ENCODE measurements at places on chromosomes 1 and 21.

- no peak for DNase-seq
These were observed 76.4 kb upstream of the DNAH14 start for GRCh38 chr1:224852901-224853568.

GRCh38 chr1:199875856-199876255, 151.7 kb upstream of the NR5A2 start:
- no peak for DNase-seq

- no peak for DNase-seq
These were observed 16.2 kb upstream of the TSNAX start for GRCh38 chr1:231512147-231512698.

DNA sequence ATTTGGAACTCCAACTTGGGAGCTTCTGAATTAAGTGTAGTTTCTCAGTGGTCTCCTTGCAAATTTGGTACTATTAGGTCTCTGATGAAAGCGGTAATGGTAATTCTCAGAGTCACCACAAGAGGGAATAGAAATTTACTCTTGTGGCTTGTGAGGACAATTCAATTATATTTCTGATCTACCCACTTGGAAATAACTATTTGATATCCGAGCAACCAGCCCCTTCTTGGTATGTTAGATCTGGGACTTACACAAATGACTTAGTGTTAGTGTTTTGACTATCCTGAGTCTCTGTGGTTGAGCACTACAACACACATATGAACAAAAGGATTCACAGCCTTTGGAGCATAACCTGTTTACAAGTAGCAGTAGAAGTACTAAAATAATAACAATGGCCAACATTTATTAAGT, 68.1 kb downstream of the RPS6KA1 start:
- DNase-seq: no peak

GRCh38 chr1:239816081-239816782, 275.5 kb upstream of the FMN2 start:
- DNase-seq: no peak

GRCh38 chr1:25875856-25876692, 566 bp upstream of the PAQR7 start:
- no peak for DNase-seq

DNA sequence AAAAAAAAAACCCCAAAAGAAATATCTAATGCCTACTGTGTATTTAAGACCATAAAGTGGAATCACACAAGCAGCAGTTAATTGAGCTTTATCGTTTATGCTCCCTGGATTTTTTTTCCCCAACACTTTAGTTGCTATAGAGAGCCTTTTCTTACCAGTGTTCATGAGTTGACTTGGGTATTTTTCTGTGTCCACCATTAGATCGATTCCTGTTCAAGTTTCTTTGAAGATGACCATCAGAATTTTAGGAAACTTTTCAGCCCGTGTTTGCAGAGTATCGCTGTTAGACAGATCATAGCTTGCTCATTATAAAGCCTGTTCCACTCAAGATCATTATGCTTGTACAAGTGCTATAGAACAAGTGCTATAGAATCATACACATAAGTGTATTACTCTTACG, 1.5 kb downstream of the RALGPS2 start:
- DNase-seq: no peak

GRCh38 chr1:183896466-183897048, 91.6 kb downstream of the RGL1 start:
- DNase-seq: no peak

DNA sequence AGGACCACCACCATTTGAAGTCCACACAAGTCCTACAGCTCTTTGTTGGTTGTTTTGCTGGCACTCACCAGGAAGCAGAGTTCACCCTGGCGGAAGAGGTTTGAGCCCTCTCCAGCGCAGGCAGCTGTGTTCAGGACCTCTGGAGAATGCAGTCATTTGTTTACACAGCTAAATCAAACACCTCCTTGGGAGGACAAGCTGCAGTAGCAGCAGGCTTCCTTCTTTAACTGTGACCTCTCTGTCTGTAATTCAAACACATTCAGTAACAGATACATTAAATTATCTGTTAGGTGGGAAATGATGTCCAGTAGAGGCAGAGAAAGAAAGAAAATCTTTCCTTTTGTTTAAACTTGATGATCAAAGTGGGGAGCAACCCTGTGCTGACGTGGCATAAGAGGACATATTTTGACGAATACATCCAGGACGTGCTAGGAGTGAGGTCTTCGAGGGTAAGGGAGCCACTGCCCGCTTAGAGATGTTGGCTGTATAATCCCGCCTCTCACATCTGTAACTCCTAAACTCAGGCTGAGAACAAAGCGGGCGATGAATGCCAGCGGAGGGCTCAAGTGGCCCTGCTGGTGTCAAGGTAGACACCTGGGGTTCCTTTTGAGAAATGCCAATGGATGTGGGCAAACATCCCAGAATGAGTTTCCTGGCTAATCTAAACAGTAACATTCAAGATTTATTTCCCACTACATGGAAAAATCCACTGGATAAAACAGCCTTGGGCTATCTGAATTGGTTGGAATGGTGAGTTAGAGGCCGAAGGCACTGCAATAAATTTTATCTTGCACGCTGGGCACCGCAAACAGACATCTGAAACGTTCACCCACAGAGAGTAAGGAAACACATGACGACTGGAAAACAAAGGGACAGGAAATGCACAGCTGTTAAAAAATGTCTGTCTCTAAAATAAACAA, 51.7 kb downstream of the ABCA4 start:
- DNase-seq: no peak

DNA sequence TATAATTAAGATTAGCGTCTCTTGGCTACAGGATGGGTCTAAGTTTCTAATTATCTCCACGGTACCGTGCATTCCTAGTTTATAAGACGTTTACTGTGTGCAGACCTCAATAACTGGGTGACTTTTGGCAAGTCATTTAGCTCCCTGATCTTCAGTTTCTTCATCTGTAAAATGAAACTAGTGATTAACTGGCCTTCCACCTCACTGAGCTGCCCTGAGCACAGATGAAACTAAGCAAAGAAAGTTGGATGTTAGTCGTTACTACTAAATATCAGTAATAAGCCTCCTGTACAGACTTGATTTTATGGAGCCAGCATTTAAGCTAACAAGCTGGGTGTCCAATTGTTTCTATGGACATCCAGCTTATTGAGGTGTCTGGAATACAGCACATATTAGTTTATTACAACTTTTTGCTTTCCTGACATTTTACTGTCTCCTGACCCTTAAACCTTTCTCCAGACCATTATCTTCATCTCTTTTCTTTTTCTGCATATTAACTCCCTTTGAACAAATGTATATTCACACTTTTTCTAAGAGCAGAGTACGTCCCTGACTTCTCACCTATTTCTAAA, 1.1 kb downstream of the CR2 start:
- DNase-seq: no peak

- DNase-seq: no peak
These were observed 608.5 kb upstream of the USP24 start for GRCh38 chr1:55823541-55824250.

DNA sequence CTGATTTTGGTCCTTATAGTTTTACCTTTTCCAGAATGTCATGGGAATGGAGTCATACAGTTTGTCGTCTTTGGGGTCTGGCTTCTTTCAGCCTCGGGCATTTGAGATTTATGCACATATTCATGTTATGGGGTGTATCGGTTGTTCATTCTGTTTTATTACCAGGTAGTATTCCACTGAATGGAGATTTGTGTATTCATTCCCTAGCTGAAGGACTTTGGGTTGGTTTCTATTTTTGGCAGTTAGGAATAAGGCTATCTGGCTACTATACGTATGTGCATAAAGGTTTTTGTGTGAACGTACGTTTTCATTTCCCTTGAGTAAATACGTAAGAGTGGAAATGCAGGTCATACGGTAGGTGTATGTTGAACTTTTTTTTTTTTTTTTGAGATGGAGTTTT, 65.1 kb downstream of the ACTL8 start:
- DNase-seq: no peak

DNA sequence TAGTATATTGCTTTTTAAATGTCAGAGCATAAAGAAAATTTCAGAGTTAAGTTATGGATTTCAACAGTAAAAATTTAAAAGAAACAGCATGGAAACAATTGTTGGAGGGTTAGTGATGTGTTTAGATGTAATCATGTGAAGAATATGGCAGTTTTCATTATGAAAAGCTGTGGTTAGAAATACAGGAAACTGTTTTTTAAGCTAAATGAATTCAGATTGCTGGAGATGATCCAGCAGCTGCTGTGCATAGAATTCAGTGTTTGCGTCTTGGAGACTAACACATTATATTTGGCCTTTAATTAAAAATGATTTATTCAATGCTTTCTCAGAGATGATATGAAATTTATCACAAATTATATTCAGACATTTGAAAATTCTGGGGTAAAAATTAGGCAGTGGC, 273.6 kb upstream of the LRRC7 start:
- no peak for DNase-seq

DNA sequence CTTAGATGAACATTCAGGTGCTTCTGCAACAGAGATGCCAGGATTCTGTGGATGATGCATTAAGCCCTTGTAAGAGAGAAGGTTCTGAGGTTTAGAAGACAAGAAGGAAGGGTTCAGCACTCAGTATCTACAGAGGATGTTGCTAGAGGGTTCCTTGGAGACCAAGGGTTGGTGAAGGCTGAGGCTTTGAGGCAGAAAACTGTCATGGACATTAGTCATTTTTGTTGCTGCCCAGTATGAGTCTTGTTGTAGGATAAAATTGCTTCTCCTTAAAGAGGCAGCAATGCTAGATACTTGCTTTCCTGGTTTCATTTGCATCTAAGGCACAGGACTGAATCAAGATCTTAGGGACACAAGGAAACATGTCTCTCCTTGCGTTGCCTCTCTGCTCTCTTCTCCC, 319.4 kb upstream of the NFIA start:
- DNase-seq: no peak

DNA sequence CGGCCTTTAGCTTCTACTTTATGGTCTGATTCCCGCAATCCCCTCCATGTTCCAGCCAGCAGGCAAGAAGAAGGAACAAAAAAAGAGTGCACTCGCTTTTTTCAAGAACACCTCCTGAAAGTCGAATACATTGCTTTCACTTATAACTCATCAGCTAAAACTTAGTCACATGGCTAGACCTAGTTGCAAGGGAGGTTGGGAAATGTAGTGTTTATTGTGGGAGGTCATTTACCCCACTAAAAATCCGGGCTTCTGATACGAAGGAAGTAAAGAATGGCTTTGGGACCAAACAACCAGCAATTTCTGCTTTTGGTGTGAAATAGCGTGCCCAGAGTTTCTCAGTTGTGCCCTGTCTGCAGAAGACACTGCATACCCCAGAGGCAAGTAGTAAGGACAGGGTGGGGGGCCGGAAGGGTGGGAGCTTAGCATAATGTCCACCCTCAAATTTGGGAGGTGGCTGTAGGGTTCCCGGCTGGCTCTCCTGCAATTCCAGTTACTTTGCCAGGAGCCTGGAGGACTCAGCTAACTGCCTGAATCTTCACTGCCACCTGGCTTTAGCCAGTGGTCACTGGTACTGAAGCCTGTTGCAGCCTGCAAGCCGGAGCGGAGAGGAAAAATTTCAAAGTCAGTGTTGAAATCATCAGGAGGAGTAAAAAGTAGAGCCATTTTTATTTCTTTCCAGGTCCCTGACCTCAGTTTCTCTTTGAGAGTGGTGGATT, 57.7 kb upstream of the F3 start:
- no peak for DNase-seq

DNA sequence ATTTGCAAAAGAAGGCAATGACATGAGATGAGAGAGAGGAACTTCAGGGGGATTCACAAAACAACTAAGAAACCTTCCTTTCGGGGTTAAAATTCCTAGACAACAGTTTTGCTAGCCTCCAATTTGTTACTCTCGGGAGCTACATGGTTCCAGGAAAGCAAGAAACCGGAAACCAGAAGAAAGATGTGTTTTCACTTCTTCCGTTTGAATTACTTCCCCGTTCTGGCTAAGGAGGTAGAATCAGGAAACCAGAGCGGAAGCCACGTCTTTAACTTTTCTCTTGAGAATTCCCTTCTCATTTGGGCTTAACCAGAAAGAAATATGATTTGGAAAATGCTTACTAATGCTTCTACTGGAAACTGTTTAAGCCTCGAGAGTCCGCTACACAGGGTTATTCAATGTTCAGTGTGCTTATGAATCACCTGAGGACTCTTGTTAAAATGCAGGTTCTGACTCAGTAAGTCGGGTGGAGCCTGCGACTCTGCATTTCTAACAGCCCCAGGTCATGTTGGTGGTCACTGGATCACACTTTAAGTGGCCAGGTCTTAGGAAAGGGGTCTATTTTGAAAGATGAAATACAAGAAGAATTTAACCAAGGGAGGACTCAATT, 43.5 kb upstream of the MCOLN3 start:
- DNase-seq: no peak

- no peak for DNase-seq
These were observed 12.7 kb downstream of the ATF3 start for GRCh38 chr1:212621043-212621948.

- peak; percentile 76 for DNase-seq
These were observed 863 bp downstream of the TARBP1 start for GRCh38 chr1:234478152-234478480.

DNA sequence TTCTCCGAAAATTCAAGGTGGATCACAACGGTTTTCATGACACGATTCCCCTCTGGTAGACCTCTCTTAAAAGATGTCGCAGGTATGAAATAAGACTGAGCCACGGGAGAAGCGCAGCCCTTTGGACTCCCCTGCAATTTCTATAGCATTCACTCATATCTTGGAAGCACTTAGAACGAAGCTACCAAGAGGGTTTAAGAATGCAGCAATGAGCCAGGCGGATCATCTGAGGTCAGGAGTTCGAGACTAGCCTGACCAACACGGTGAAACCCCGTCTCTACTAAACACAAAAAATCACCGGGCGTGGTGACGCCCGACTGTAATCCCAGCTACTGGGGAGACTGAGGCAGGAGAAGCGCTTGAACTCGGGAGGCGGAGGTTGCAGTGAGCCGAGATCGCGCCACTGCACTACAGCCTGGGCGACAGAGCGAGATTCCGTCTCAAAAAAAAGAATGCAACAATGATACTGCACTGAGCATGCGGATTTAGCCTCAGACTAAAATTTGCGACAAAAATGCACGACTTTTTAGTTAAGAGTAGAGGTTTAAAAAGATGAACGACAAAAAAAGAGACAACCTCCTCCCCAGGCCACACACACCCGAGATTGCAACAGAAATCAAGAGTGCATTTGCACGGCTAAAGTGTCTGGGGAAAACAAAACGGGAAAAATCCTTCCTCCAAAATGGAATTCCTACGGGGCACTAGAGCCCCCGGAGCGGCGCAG, 743 bp downstream of the TOMM20 start:
- DNase-seq: no peak

GRCh38 chr21:25240974-25241373, 366.3 kb downstream of the MRPL39 start:
- no peak for DNase-seq

DNA sequence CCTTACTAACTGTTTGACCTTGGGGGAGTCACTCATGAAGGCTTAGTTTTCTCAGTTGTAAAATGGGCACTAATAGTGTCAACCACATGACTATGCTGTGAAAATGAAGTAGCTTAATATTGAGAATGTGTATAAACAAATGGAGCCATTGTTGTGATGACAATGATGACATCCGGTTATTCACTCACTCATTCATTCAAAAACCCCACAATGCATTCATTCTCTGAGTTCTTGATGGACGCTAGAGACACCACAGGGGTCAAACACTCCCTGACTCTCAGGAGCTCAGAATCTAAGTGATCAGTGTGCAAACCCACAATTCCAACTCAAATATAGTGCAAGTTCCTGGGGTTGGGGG, 138.9 kb downstream of the FOXD2 start:
- DNase-seq: no peak
